Activated CD4-positive, alpha-beta T cell treated with anti-CD3 and anti-CD28 coated beads for 4 hours (primary cell): ENCODE measurements at places on chromosomes 12 and 14.

DNA sequence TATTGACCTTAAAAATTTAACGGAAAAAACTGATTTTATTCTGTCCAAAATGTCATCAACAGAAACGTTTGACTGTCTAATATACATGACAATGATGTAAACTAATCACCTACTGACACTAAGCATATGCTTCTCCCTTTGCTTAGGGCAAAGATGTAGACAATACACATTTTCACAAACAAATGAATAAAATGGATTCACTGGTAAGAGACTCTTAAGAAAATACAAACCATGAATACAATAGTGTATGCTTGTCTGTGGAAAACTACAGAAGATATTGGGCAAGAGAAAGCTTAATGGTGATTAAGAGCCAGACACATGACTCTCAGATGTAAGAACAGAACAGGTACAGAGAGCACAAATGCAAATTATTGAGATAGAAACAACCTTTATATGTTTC, 1248.7 kb downstream of the FSCB start:
- no peak for DNase-seq

- DNase-seq, result no peak
Measured at GRCh38 chr12:49933796-49934195, 16.7 kb upstream of the AQP2 start.

DNA sequence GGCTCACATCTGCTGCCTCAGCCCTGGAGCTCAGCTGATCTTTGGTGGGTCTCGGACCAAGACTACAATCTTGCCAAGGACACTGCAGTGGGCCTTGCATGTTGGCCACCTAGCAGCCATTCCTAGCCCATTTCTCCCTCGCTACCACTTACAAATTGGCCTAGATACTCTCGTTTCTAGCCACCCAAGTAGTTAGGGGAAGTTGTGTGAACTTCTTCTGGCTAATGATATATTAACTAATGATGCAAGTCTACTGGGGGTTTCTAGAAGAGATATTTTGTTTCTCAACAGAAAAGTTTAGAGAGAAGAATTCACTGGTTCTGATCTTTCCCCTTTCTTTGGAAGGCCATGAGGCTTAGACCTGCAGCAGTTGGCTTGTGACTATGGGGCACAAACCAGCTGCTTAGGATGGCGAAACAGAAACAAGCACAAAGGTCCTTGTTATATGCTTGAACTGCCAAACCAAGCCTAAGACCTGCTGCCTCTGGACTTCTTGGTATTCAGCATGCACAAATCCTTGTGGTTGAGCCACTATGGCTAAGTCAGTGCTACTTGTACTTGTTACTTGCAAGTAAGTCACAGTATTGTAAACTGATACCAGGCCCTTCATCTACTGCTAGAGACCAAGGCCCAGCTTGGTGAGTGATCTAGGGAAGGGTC, 30.5 kb upstream of the GPATCH2L start:
- DNase-seq, result no peak

- no peak for DNase-seq
Measured at GRCh38 chr12:106304001-106304421, 1.5 kb downstream of the TCP11L2 start.

- DNase-seq, result no peak
Measured at GRCh38 chr12:81874586-81874985, 115.4 kb upstream of the PPFIA2 start.

- no peak for DNase-seq
Measured at GRCh38 chr14:58733451-58734208, 95.9 kb downstream of the DACT1 start.

DNA sequence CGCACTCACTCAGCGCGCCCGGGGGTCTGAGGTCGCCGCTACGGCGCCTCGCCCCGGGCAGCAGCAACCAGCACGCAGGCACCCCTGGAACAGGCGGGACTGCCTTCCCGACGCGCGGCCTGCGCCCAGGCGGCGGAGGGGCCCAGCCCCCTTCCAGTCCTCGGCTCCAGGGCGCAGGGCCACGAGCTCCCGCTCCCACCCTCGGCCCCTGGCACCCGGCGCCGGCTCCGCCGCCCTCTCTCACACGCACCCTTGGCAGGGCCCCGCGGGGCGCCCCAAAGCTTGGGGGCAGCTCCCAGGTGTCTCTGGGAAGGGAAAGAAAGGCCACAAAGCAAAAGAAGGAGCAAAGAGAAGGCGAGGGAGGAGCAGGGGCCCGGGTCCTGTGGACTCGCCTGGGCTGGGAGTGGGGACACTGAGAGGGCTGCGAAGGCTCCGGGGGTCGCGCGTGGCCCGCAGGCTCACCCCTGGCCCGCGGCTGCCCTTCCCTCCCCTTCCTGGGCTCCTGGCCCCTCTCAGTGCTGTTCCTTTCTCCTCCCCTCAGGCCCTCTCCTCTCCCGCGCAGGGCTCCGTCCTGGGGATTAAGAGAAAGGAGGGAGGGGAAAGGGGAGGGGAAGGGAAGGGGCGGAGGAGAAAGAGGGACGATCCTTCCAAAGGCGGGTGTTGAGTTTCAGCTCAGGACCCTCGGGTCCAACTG, 907 bp upstream of the EFS start:
- DNase-seq, result no peak

DNA sequence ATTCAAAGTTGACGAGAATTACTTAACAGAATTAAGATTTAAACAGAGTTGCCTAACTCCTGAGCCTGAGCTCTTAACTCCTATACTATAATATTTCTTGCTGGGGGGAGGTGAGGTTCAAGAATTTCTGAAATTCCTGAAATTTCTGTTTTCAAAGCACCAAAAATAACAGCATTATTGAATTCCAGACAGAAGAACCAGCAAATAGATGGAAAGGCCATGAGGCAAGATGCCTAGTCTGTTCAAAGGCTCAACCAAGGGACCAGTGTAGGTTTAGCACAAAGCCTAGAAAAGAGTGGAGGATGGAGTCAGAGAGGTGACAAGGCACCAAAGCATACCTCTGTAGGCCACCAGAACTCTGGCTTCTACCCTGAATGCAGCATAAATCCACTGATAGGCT, 76.4 kb downstream of the PPP1R12A start:
- no peak for DNase-seq

GRCh38 chr12:50642761-50643160, 121.1 kb upstream of the ATF1 start:
- no peak for DNase-seq

DNA sequence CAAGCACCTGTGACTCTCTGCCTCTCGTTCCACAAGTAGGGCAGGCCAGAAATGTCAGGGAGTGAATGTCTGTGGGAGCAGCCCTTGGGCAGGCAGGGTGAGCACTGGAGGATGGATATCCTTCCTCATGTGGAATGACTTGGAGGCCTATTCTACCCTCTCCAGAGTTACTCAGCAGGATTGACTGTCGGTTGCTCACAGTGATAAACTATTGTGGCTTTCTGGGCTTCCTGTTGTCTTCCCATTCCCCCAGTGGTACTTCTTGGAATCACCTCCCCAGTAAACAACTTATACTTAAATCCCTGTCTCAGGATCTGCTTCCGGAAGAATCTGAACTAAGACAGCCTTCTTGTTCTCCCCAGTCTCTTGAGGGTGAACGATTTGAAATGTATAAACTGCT, 79.6 kb upstream of the MANSC4 start:
- no peak for DNase-seq

- no peak for DNase-seq
Measured at GRCh38 chr12:79423560-79423959, 267.2 kb downstream of the PAWR start.

- no peak for DNase-seq
Measured at GRCh38 chr12:53046655-53047220, 3.1 kb upstream of the TNS2 start.

DNA sequence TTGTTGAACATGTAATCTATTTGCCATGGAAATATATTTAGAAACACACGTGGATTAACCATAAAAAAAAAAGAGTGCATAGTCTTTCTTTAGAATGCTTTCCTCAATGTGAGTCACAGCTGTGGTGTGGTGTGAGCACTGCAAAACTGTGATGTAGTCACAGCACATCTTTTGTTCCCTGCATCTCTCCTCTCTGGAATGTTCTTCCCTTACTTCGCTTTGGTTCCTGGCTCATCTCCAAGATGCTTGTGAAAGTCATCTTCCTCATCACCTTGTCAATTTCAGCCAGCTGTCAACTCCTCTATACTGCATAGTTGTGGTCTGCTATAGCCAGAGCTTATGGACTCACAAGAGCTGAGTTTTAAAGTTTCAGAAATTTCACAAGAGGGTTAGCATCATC, 60.2 kb downstream of the STAB2 start:
- DNase-seq, result no peak
